ENCODE measurements at places on chromosomes 11 and 22.
A peak's percentile ranks its signal among the peaks of the same experiment; 100 is the strongest.

DNA sequence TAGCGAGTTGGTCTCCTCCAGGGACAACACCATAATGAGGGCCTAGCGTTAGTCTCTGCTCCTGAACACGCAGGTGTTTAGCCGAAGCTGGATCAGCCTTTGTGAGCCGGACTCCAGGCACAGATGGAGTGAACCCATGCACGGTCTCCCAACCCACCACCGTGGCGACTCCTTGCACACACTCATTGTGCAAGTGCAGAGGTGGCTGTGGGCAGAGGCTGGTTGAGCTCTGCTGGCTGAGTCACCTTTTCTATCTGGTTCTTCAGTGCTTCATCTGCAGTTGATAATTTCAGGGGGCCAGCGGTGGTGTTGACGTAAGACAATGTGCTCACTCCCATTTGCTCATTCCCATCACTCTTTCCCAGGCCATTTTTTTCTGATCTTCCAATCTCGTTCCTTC, 72.1 kb upstream of the SLC22A12 start:
- no peak for DNase-seq

GRCh38 chr11:117828611-117829368, 4.2 kb upstream of the FXYD2 start:
- peak; percentile 71 for DNase-seq

DNA sequence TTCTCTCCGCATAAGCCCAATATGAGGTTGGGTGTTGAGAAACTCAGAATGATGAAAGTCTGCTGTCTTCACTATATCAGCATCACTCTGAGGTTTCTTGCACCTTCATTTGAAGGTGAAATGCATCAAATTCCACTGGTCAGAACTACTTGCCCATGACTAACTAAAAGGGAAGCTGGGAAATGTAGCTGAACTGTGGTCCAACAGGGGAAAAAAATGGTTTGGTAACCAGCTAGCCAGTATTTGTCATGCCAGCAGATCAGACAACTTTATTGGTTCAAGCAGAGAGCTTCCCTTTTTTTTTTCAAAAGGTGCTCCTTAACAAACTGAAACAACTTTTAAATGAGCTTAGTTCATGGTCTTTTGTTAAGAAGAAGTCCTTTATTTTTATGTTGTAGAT, 14.2 kb upstream of the PIK3C2A start:
- no peak for DNase-seq

GRCh38 chr11:11980200-11980599, 28.2 kb downstream of the DKK3 start:
- DNase-seq, result no peak

- DNase-seq, result no peak
These were observed 4566.7 kb upstream of the OR11H1 start for GRCh38 chr22:10961043-10961860.

- no peak for DNase-seq
These were observed 6.1 kb downstream of the C11orf91 start for GRCh38 chr11:33694346-33695050.

DNA sequence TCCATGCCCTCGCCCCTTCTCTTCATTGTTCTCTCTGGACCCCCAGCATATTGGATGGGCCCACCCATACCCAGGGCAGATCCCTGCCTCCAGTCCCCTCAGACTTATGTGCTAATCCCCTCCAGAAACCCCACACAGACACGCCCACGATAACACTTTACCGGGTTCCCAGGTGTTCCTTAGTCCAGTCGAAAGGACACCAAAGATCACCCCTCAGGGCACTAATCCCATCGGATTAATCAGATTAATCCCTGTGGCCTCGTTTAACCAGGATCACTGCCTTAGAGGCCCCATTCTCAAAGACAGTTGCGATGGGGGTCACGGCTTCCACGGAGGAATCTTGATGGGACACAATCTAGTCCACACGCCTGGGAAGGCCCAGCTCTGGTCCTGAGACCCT, 80.8 kb downstream of the SHANK2 start:
- DNase-seq, result no peak

GRCh38 chr11:122175306-122175705, 59.3 kb upstream of the BLID start:
- DNase-seq, result no peak
